ENCODE measurements at places on chromosomes 4 and X. TPM values are rescaled to one million over a fixed set of nuclear protein-coding genes. Genes with fewer than 3 reads are reported as not detected.

DNA sequence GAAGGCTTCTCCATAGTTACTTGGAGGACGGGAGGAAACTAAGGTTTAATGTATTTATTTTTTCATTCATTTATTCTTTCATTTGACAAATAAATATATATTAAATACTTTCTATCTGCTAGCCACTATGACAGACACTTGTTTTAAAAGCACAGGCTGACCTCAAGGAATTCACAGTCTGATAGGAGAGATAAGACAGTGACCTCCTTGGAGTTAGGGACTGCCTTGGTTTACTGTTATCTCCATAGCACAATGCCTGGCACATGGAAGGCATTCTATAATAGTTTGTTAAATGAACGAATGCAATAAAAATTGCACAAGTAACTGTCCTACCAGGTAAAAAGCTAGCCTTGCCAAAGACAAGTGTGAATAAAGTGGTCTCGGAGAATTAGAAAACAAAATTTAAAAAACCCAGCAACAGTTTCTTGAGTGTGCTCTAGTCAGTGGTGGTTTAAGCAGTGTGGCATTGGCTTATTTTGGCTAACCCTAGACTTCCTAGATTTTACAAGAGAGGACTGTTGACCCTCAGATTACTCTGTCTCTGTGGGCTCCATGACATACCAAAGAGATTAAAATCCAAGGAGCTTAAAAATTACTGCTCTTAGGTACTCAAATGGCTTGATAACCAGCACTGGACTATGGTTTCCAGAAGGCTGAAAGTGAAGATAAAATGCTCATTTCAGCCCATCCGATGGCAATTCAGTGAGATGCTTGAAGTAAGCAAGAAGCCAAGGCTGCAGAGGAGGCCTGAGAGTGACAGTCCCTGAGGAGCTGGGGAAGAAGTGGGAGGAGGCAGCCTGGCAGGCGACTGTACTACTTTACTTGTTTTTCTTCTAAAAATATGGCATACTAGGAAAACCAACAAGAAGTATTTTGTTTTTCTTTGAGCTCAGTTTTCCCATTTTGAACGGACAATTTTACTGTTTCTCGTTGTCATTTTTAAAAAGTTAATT is 9.6 kb downstream of the AFP start:
- no peak for DNase-seq

GRCh38 chrX:134562002-134562401 is 96.3 kb downstream of the PLAC1 start:
- no peak for DNase-seq

DNA sequence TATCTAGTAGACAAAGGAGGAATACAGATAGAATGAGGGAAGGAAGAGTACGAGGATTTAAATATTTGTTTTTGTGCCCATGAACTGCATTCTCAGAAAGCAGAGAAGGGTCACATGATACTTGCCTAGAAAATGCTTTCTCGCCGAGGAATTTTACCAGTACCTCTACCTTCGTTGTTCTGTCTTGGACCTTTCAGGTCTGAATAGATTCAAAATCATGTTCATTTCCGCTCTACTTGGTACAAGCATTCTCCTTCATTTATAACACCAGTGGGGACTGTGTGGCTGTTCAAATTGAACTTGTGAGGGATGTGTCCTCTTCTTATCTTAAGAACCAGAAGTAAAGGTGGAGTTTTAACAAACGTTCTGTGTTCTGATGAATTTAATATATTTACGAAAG is 1.9 kb downstream of the USP38 start:
- no peak for DNase-seq

DNA sequence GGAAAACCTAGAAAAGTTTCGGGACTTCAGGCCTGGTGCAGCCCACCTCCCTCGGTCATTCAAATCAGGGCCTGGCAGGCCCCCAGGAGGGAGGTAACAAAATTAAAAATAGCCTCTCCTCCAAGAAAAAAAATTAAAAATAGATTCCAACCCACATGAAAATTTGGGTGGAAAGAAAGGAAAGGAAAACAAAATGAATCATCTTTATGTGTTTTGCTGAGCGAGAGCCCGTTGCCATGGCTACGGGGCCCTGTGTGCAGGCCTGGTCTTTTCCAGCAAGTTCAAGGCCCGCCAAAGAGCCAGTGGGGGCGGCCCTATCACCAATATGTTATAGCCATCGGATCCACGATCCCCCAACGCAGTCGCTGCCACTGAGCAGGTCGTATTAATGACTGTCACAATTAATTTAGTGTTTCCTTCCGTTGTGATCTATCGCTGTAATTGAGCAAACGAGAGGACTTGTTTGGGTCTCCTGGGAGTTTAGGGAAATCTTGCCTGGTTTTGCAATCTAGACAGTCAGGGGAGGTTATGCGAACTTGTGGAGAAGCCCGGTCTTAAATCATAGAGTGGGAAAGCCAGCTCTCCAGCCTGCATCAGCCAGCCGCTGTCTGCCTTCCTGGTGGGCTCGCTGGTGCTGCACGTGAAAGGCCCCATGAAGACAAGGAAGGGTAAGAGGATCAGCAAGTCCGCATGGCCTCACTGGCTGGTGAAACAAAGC is 452.4 kb downstream of the BCOR start:
- peak; percentile 62 for DNase-seq

- DNase-seq = no peak
These were observed 39.6 kb downstream of the TMEM164 start for GRCh38 chrX:110042496-110042895.

GRCh38 chr4:184298254-184298653 is 80.6 kb upstream of the ENPP6 start:
- DNase-seq = no peak

Gene RTL3
- total RNA-seq = 0.59 TPM

Gene BEX2
- total RNA-seq = 7.8 TPM

Gene GPRASP1
- 12.4 TPM for total RNA-seq

Data from skin of body (tissue), 3 donors.